ENCODE measurements at places on chromosomes 2 and 18.

DNA sequence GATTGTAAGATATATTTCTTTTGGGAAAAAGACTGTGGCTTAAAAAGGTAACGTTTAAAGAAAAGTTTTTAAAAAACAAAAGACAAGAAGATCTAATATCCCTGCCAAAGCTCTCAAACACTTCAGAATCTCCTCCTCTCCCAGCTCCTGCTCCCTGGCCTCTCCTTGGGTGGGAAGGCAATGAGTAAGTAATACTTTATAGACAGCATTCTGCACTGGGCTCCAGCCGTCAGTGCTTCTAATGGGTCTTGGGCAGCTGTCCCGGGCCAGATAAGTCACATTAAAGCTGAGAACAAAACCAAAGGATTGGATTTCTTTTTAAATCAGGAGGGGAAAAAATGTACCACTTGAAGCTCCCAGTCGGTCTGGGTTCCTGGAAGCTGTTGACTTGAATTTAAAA is 133.7 kb downstream of the ALPK2 start:
- no peak for DNase-seq

- DNase-seq, result no peak
These were observed 15.4 kb downstream of the TEX51 start for GRCh38 chr2:126913881-126914615.

GRCh38 chr18:57657542-57657941 is 35.9 kb upstream of the NARS1 start:
- no peak for DNase-seq

GRCh38 chr18:74472312-74472711 is 15.2 kb upstream of the DIPK1C start:
- no peak for DNase-seq

- no peak for DNase-seq
These were observed 27.3 kb upstream of the MAL start for GRCh38 chr2:94997981-94998930.

Measured in RPMI8226 (cell line).